Progenitor cell of endocrine pancreas (in vitro differentiated cells): ENCODE measurements at places on chromosomes 6 and 20.

GRCh38 chr6:113366505-113366904, 490.6 kb upstream of the MARCKS start:
- DNase-seq: no peak

DNA sequence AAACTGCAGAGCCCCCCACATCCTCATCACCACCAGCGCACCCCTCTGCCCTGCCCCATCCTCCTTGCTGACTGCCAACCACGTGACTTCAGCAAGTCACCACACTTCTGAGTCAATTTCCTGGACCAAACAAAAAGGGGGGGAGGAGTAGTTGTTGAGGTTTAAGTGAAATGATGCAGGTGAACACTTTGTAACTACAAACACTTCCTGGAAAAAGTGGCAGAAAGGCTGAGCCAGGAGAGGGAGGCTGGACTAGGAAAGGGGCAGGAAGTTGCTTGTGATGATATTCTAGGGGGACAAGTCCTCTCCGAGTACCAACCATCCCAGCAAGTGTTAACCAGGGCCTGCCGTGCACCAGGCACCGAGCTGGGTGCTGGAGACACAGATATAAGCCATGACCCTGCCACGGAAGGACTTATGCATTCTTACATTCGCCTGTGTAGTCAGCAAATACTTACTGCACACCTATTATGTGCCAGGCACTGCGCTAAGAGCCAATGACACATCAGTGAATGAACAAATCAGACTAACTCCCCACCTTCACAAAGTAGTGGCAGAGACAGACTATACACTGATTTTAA, 67.3 kb downstream of the PREX1 start:
- no peak for DNase-seq

DNA sequence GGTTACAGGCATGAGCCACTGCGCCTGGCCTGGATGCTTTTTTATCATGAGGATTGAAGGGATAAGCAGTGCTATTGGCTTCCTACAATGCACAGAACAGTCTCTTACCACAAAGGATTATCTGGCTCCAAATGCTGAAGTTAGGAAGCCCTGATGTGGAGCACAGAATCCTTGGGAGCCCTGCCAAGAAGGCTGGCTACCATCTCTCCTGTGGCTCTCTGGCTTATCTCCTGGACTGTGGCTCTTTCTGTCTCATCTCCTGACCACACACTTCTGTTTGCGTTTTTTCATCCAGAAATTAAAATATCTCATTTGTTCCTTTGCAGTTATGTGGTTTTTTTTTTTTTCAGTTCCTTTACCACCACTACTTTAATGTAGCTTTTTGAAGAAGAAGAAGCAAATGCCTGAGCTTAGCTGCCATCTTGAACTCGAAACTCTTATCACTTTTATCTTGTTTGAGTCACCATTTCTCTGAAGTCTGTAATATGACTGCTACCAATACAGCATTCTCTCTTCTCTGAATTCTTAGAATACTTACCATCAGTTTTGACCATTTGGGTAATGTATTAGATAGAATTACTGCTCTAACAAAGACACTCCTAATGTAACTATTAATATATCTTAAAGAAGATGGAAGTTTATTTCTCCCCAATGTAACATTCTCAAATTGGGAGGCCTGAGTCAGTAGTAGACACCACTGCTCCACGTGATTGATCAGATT, 1044.7 kb downstream of the KIF16B start:
- DNase-seq: no peak

DNA sequence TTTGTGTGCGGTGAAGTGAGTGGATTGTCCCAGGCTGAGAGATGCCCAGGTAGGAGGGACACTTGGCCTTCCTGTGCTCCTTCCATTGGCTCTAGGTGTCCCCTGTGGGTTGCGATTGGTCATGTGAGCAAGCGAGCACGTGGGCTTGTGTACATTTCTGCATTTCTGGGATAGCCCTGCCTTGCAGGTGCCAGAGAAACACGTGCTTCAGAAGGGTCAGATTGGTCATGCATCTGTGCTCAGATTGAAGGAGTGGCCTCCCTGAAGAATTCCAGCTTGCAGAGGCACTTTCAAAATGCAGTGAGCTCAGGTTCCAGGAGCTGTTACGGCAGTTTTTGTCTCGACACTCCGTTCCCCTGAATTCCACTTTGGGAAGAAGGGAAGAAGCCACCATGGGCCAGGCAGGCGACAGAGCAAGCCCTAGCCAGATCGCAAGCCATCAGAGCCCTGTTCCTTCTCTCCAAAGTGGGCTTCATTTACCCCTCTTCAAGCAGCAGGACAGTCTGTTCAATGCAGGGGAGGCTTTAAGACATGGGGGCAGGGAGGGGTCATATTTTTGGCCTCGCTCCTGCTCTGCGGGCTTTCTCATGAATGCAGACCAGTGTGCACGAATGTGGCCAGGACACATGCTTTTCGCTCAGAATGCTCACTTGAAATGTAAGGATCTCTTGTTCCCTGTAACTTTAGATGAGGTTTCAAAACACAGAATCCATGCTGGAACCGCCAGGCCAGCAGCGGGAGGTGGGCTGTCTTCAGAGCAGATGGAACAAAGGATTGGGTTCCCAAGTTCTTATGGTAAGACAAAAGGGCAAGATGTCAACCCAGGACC, 78.6 kb upstream of the AKAP12 start:
- DNase-seq: no peak

GRCh38 chr6:71368284-71368683, 79.7 kb downstream of the OGFRL1 start:
- DNase-seq: no peak

- DNase-seq: no peak
These were observed 30.3 kb upstream of the AFDN start for GRCh38 chr6:167796192-167796981.

GRCh38 chr6:6556738-6557503, 31.6 kb upstream of the LY86 start:
- DNase-seq: peak; percentile 29

DNA sequence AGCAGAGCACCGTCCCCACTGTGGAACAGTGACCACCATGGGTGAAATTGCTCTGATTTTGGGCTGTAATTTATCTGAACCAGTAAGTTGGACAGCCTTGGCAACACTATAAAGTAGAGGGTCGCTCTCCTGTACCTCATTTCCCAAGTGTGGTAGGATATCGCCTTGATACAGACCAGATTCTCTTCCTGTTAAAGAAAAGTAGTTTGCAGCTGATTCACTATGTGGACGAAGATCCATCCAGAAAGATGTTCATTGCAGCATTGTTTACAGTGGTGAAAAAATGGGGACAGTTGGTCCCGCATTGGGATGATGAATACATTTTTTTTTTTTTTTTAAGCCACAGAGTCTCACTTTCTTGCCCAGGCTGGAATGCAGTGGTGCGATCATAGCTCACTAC, 74.3 kb downstream of the SLX4IP start:
- DNase-seq: no peak

DNA sequence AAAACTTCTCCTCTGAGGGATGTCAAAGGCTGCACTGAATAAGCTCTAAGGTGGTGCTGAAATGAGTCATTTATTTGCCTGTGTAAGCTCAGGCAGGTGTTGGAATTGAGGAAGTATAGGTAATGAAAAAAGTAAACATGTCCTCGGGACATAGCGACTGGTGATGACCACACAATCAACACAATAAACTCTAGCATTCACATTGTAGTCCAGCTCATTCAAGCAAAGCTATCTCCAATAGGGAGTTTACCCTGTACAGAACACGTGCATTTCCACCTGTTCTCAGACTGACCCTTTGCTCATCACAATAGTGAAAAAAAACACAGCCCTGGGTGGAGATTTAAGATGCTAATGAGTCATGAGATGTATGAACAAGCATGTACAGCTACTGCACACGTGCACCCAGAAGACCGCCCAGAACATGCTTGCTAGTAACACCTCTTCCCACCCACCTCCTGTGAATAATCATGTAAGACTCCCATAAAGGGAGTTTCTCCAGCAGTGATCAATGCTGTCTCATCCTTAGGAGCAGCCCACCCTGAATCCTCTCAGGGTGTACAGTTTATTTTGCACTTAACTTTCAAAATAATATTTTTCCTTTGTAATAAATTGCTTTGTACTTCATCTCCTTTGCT, 33.0 kb upstream of the POU5F1 start:
- no peak for DNase-seq

DNA sequence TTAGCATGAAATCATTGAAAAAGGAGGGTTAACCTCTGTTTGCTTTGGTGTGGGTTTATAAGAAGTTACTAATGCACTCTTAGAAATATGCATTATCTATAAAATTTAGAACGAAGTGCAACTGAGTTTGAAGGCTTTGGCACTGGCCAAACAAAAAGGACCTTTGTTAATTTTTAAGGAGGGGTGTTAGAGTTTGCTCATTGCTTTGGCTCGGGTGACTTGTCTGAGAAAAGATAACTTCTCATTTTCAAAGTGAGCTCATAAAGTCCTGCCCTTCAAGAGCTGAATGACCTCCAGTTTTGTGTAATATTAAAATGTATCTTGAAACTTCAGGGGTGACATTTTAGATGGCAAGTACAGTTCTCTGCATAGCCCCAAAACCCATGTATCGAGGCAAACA, 25.9 kb downstream of the NEDD9 start:
- DNase-seq: no peak

DNA sequence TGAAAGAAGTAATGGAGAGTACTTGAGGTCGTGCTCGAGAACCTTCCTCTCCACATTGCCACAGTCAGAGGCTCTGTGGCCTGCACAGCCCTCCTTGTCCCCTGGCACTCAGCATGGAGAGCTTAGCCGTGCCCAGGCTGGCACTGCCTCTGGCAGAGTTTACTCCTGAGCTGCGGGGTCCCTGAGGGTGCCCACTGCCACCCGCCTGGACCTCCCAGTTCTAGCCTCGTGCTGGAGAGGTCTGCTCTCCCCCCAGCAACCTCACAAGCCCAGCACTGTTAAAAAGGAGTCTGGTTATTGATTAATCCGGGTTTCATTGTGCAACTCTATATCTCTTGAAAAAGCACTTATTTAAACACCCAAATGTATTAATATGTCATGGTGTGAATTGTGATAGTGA, 226.8 kb downstream of the TMEM242 start:
- no peak for DNase-seq

GRCh38 chr20:53905820-53906191, 164.6 kb downstream of the BCAS1 start:
- no peak for DNase-seq

GRCh38 chr6:79797912-79798311, 149.4 kb downstream of the ELOVL4 start:
- DNase-seq: no peak

DNA sequence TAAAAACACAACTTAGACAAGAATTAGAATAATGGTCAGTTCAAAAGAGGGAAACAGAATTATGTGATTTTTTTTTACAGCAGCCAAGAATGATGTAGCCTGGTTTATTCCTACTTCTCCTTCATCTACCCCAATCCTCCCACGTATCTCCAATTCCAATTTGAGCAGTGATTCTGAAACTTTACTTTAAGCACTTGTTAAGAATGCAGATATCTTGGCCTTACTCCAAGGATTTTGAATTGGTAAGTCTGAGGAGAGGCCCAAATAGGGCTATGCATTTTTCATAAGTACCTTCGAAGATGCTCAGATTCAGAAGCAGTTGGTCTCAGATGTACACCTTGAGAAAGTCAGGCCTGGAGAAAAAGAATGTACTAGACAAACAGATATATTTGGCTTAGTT, 233.4 kb upstream of the FLRT3 start:
- DNase-seq: no peak

- no peak for DNase-seq
These were observed 62.0 kb upstream of the PAX1 start for GRCh38 chr20:21643417-21643816.

DNA sequence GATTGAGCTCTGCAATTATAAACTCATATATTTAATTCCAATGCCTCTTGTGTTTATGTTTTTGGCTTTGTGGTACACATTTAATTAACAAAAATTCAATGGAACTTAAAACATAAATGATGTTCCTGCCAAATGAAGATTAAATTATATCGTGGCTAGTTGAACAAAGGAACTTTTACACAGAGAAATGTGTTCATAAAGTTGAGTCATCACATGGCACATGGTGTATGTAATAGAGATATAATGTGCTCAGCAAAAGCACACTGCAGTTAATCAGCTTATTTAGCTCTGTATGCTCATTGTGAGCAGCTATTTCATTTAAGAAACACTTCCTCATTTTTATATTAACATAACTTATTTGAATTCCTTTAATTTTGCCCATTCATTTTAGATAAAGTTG, 1295.6 kb upstream of the CITED2 start:
- no peak for DNase-seq

DNA sequence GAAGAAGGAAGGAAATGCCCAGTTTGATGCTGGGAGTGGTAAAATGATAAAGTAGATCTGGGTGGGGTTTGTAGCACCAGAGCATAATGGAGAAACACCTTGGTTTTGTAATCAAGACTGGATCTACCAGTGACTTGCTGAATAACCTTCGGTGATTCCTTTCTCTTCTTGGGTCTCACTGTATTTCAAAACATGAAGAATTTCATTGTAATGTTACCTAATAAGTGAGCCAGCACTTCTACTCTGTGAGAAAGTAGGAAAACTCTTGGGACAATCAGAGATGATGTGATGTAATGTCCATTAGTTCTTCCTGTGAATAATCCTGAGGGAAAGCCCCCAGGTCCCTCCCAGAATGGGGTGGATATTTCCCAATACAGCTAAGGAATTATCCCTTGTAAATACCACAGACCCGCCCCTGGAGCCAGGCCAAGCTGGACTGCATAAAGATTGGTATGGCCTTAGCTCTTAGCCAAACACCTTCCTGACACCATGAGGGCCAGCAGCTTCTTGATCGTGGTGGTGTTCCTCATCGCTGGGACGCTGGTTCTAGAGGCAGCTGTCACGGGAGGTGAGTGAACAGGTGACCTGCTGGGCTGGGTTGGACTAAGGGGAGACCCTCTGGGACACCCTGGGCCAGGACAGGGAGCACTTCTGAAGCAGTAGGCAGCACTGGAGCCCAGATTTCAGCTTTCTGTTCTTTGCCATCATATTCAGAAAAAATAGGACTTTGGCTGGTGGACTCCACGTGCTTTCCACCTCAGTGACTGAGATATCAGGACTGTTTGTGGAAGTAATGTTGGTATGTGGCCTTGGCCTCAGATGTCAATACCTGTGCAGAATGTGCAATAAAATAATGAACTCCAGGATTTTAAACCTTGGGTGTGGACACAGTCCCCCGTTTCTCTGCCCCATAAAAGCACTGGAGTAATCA, at the start of gene PI3:
TSS of gene PI3 (plus strand) at position 469 of the 931 bp plus-strand sequence. CDS start at position 490, 21 bp downstream.
- DNase-seq: no peak

DNA sequence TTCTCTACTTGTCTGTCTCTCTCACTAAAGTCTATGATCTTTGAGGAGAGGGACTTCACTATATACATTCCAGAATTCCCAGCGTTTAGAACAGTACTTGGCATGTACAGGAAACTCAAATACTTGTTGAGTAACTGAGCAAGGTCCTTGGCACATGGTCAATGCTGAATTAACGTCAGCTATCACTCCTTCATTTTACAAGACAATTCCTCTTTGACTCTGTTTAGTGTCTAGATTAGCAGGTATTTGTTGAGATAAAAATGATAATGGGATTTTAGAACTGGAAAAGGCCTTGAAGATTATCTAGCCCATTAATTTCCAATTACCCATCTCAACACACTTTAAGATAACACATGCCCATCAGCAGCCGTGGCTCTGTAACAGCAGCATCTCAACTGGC, 6.6 kb upstream of the GUCA1B start:
- DNase-seq: no peak

- DNase-seq: no peak
These were observed 31.1 kb downstream of the LAMA2 start for GRCh38 chr6:128914051-128914450.
